T-cell (primary cell): ENCODE measurements at places on chromosomes 4 and X. TPM values are rescaled to one million over a fixed set of nuclear protein-coding genes. Genes with fewer than 3 reads are reported as not detected.

The SMPX gene
- total RNA-seq, result not detected

The DUX4 gene
- total RNA-seq, result not detected

- no peak for DNase-seq
Measured at GRCh38 chrX:13659063-13659462, 6.1 kb downstream of the TCEANC start.

DNA sequence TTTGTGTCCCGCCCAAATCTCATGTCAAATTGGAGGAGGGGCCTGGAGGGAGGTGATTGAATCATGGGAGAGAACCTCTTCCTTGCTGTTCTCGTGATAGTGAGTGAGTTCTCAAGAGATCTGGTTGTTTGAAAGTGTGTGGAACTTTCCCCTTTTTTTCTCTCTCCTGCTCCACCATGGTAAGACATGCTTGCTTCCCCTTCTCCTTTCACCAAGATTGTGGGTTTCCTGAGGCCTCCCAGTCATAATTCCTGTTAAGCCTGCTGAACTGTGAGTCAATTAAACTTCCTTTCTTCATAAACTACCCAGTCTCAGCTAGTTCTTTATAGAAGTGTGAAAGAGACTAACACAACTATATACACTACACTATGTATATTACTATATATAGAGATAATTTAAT, 697.8 kb upstream of the HS3ST1 start:
- DNase-seq, result no peak

- DNase-seq, result no peak
Measured at GRCh38 chr4:135492439-135492838, 1290.8 kb upstream of the PABPC4L start.

- peak; percentile 28 for DNase-seq
Measured at GRCh38 chr4:122652379-122652778, 31.5 kb upstream of the IL21 start.
